ENCODE measurements at places on chromosomes 3 and 15. TPM values are rescaled to one million over a fixed set of nuclear protein-coding genes. Genes with fewer than 3 reads are reported as not detected.

The NOX5 gene
- not detected for total RNA-seq

The SPINK8 gene
- not detected for total RNA-seq

The SYNPR gene
- not detected for total RNA-seq

DNA sequence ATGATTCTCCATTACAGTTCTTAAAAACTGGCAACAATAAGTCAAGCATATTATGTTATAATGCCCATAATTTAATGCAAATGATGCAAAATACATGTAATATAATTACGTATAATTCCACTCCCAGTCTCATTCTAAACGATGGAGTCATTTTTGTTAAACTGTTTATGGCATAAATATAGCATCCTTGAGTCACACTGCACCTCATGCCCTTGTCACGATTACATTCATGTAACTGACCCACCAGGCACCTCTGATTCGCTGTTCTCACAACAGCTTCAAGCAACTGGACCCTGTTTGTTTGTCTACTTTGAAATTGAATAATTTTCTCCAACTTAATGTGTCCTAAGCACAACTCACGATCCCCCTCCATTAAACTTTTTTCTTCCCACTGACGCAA is 148.0 kb upstream of the LRTM1 start:
- DNase-seq = no peak

GRCh38 chr3:84039099-84039498 is 919.7 kb upstream of the CADM2 start:
- DNase-seq = no peak

- DNase-seq = no peak
Observed at GRCh38 chr15:77384589-77385359, 35.1 kb downstream of the PEAK1 start.

GRCh38 chr3:156448300-156448699 is 106.6 kb downstream of the SSR3 start:
- DNase-seq = peak; percentile 60

DNA sequence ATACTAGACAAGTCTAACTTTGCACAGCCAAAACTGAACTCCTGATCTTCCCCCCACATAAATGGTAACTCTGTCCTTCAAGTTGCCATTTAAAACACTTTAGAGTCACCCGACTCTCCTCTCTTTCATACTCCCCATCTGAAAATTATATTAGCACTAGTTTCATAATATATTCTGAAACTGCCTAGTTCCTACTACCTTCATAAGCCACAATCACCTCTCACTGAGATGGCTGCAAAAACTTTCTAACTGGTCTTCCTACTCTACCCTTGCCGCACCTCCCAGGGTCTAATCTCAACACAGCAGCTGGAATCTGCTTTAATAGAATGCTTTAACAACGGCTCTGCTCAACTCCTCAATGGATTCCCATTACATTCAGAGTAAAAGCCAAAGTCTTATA is 55.0 kb downstream of the GLB1 start:
- DNase-seq = no peak
